Common myeloid progenitor, CD34-positive (primary cell): ENCODE measurements at places on chromosomes 7 and 10.

DNA sequence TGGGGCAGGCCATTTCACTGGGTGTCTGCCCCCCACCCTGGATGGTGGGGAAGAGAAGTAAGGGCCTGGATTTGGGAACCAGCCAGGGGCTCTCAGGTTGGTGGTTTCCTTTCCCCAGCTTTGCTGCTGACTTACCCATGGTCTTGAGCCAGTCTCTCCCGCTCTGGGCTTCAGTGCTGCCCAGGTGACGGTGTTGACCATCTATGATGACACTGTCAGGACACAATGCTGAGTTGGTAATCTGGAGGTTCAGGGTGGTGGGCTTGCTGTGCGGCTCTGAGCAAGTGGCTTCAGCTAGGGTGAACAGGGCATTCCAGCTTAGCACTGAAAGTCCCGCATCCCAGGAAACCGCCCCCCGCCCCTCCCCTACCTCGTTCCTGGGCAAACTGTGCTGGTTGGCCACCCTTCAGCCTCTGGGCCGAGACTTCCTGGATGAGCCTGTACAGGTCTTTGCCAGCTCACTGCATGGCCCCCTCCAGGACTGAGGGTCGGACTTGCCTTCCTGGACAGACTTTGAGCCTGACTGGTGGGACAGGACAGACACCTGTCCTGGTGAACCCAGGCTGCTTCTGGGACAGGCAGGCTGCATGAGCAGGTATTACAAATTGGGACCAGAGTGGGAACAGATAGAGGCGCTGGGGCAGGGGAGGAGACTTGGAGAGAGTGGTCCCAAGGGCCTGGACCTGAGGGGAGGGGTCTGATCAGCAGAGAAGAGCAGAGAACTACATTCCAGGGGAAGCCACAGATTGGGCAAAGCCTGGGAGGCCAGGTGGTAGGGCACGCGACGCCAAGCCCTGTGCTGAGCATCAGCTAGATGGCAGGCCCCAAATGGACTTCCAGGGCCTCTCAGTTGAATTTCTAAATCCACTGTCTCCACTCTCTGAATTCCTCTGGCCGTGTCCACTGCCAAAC is 19.9 kb upstream of the ZMIZ1 start:
- DNase-seq: no peak

DNA sequence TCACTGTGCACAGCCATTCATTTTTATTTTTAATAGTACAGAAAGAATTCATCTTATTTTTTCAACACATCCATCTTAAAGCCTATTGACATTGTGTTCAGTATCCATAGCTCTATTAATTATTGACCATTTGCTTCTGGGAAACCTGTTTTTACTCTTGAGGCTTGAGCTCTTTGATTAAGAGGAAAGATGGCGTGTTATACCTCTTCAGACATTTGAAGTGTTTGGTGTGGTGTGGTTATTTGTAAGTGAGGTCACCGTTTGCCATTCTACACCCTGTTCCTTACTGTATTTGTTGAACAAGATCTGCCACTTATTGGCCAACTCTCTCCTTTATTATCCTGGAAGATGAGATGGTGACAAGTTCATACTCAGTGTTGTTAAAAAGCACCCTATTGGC is 18.4 kb downstream of the C7orf57 start:
- DNase-seq: no peak

- no peak for DNase-seq
Observed at GRCh38 chr10:43821103-43821502, 172.4 kb upstream of the ZNF32 start.

DNA sequence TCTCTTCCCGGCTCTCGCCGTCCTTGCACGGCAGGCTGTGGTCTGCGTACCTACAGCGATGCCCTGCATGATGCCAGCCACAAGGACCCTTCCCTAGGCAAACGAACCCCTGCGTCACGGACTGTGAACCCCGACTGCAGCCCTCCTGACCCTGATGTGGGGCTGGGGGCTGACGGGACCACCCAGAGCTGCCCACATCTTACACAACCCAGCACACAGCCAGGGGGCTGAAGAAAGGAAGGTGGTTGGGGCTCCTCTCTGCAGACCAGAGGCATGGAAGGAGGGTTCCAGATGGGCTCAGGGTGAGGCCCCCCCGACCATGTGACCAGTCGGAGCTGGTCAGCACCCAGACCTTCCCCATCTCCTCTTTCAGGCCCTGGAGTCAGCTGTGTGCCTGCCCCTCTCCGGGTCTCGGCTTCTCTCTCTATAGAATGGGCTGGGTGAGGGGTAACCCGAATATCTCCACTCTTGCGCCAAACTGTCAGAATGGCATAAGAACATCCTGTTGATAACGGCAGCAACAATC is 41.4 kb downstream of the EBF3 start:
- no peak for DNase-seq

DNA sequence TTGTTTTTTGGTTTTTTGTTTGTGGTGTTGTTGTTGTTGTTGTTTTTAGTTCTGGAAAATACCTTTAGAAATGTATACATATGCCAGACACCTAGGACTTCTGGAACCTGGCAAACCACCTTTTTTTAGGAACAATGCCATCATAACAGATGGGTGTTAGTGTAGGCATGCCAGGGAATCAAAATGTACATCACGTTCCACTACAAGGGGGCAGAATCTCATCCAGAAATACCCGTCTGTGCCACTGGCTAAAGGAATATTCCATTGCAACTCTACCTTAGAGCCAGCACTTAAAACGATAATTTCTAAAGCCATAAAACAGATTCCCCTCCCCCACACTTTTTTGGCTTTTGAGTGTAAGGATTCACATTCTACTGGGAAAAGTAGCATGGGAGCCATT is 239.8 kb downstream of the ETV1 start:
- no peak for DNase-seq

DNA sequence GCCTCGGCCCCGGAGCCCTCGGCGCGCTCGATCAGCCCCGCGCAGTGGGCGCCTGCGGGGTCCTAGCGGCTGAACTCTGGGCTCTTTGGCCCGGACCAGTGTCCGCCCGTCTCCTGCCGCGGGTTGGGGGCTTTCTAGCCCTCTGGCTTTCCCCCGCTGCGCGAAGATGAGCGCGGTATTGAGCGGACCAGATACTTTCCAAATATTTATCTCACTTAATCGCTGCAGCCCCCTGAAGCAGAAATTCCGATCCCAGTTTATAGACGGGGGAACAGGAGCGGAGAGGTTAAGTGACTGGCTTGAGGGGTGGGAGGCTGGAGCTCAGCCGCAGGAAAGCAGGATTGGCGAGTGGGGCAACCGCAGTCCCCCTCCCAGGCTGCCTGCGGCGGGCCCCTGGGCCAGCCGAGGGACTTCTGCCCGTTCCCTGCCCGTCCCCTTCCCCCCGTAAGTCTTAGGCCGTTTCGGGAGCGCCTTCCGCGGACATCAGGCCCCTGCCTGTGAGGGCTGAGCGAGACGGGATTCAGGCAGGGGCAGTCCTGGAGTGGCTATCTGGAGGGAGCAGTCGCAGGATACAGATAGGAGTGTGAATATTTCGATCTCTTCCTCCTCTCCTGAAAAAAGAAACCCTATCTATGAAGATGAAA is 565 bp downstream of the STRIP2 start:
- DNase-seq: no peak

- DNase-seq: no peak
Observed at GRCh38 chr7:26663874-26664273, 200.5 kb downstream of the SKAP2 start.

GRCh38 chr10:86522510-86522855 is 891 bp upstream of the WAPL start:
- DNase-seq: no peak

- peak; percentile 2 for DNase-seq
Observed at GRCh38 chr7:96508371-96508770, 186.5 kb upstream of the SLC25A13 start.

- no peak for DNase-seq
Observed at GRCh38 chr10:114764656-114765055, 56.9 kb upstream of the FHIP2A start.

GRCh38 chr7:3548815-3549214 is 247.8 kb downstream of the SDK1 start:
- DNase-seq: no peak
